ENCODE measurements at places on chromosomes 4 and X. TPM values are rescaled to one million over a fixed set of nuclear protein-coding genes. Genes with fewer than 3 reads are reported as not detected.

GRCh38 chr4:10982305-10982704 lies 297.7 kb upstream of the CLNK start:
- DNase-seq: no peak

- peak; percentile 9 for DNase-seq
Observed at GRCh38 chr4:38582889-38583470, 81.0 kb upstream of the KLF3 start.

DNA sequence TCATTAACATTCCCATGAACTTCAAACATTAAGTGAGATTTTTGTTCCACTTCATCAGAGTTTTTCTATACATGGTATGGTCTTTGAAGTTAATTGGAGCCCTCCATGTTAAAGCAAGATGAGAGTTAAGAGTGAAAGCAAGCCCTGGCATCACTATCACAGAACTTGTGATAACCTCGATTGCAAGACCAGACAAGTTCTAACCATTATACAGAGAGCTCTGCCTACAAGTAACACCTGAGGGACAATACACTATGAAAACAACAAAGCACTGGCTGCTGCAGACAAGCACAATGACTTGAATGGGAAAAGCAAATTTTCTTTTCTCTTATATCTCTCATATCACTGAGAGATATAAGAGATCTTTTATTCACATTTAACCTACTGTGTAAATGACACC lies 126.6 kb upstream of the GYPA start:
- no peak for DNase-seq

- DNase-seq: no peak
Observed at GRCh38 chr4:4582653-4583052, 40.8 kb upstream of the STX18 start.

DNA sequence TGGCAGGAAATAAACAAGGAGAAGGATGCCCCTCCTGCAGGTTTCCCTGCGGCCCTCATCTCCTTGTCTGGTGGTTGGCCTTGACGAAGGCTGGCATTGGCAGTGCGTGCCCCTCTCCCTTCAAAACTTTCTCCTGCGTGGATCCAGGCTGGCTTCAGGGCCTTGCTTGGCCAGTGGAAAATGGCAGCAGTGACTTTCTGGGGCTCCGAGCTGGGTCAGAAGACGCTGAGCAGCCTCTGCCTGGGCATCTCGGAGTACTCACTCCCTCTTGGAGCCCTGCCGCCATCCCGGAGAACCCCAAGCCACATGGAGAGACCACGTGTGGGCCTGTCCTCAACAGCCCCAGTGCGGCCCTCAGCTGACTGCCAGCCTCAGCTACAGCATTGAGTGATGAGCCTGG lies 39.5 kb downstream of the ADRA2C start:
- no peak for DNase-seq

DNA sequence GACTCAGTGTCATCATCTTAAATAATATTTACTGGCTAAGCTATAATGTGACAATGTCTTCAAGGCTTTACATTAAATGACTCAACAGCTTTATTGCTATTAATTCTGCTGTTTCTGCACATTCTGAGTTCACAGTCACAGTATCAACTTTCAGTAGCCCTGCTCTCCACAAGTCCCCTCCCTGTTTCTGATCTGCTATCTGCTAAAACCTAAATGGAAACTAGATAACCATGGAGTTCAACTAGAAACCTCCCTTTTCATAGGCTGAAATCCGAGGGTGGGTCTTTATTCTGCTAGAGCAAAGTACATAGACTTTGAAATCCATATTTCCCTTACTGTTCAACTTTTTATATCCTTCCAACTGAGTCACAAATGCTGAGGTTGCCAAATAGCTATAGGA lies 5.4 kb upstream of the ACE2 start:
- DNase-seq: no peak

RHOXF2B gene
- not detected for total RNA-seq

GRCh38 chrX:12327836-12328235 lies 189.6 kb downstream of the FRMPD4 start:
- no peak for DNase-seq

PDGFC gene
- total RNA-seq: 28.3 TPM

F9 gene
- not detected for total RNA-seq

GRCh38 chr4:15240764-15241163 lies 187.1 kb upstream of the C1QTNF7 start:
- no peak for DNase-seq

GRCh38 chrX:76434103-76434741 lies 6.7 kb downstream of the MAGEE1 start:
- no peak for DNase-seq

GRCh38 chrX:54640103-54640690 lies 110.2 kb downstream of the GNL3L start:
- DNase-seq: no peak

GRCh38 chr4:5471206-5471605 lies 237.2 kb downstream of the EVC2 start:
- no peak for DNase-seq

GRCh38 chr4:42371305-42372252 lies 25.7 kb upstream of the SHISA3 start:
- DNase-seq: peak; percentile 25

GRCh38 chr4:47215759-47216158 lies 184.4 kb downstream of the GABRB1 start:
- no peak for DNase-seq

SH3TC1 gene
- total RNA-seq: not detected

DNA sequence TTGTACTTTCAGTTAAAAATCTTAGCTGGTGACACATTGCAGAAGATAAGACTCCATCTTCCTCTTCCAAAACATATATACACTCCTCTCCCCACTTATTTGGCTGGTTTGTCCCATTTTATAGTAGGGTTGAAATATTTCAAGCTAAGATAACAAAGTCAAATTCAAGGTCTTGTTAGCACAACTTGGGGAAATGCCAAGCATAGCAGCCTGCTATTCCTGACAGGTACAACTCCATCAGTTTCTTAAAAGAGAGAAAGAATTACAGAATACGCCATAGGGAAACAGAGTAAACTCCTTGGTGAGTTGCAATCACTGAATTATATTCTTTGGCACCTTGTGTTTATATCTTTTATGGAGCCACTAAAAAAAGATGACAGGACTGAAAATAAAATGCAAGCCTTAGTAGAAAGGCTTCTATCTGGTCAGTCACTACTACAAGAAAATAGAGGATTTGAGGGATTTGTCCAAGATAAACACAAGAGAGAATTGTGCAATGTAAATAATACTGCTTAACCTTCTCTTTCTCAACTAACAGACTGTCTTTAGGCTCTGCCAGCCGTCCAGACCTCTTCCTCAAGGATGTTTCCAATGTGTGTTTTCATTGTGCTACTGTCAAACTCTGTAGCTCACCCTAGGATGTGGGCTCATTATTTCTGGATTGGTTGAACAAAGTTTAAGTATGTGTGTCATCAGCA lies 170.3 kb downstream of the VEGFC start:
- DNase-seq: no peak

- DNase-seq: no peak
Observed at GRCh38 chrX:3184176-3184930, 143.1 kb downstream of the ARSF start.

GRCh38 chr4:112523764-112524505 lies 8.0 kb upstream of the NEUROG2 start:
- no peak for DNase-seq

DNA sequence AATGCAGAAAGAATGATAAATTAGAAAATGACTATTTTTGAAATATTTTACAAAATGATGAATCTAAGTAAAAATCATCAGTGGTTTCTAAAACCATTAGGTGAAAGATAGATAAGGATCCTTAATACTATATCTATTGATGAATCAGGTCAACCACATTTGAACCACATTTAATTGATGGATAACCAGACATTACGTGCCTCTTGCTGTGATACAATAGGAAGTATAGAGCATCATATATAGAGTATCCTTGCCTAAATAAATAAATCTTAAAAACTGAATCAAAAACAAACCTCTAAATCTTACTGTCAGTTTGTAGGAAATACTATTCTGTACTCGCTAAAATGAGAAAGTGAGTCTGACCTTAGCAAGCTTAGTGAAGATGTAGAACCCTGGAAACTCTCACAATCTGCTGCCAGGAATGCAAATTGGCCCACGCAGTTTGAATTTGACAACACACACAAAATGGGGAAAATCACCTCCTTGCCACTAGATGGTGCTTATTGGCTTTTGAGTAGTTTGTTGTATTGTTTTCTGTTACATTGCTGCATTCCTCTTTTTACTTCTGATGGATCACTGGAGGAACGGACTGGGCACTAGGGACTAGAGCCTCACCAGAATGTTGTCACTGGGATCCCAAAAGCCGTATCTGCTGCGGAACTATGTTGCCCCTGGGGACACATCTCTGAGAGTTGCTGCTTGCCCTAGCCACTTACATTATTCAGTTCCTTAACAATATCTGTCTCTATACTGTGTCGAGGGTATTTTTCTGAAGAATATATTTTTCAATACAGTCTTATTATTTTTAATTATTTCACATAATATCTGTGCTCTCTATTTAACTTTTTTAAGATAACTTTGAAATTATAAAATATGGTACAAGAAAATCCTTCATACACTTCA lies 25.4 kb upstream of the SLAIN2 start:
- DNase-seq: peak; percentile 20

- no peak for DNase-seq
Observed at GRCh38 chr4:188858696-188859095, 719.5 kb downstream of the TRIML1 start.

DNA sequence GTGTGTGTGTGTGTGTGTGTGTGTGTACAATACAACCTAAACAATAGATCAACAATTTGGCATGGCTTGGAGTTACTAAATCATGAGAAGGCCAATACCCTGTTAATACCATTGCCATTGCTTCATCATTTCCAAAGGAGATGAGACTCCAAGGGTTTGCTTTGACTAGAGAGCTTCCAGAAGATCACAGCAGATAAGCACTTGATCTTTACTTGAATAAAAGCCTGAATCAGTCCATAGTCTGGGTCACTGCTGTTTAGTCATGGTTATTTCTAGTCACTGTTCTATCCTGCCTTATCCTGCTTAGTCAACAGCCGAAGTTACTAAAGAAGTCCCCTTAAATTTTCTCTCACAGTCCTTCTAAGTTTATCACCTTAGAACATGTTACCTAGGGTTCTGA lies 58.2 kb downstream of the RAB40AL start:
- DNase-seq: no peak

DNA sequence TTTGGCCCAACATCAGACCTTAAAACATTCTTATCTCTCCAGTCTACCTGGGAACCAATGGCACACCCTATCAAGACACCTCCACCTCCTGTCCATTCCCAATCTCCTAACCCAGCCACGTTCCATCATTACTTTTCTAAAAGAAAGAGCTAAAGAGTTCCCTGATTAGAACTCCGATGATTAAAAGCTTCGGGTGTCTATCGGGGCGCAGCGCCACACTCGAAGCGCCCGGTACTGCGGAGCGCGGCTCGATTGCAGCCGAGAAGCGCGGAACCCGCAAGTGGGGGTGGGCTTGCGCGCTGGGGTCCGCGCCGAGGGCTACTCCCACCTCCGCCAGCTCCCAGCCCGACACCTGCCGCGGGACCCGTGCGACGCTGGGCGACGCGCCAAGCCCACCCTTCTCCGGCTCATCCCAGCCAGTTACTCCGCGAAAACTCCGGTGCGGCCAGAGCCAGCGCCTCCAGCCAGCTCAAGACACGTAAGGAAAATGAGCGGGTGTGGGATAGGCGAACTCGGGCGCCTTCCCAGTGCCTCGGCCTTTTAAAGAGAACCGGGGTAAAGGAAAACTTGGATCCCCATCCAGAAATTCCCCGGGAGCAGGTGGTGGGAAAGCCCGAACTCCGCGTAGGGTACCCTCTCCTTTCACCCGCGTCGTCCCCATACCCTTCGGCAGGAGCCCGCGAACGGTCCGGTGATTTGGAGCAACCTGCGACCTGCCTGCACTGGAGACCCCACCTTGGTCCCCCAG lies 593 bp downstream of the NPY1R start:
- DNase-seq: peak; percentile 11

STK32B gene
- 0.06 TPM for total RNA-seq

- DNase-seq: no peak
Observed at GRCh38 chrX:40077906-40078305, 19.9 kb downstream of the BCOR start.

GRCh38 chr4:163865010-163865409 lies 370.5 kb downstream of the TMA16 start:
- no peak for DNase-seq

Data from G401 (cell line).